ENCODE measurements at places on chromosomes 7 and 10.

GRCh38 chr10:114879093-114879492 lies 57.5 kb downstream of the FHIP2A start:
- DNase-seq, result no peak

DNA sequence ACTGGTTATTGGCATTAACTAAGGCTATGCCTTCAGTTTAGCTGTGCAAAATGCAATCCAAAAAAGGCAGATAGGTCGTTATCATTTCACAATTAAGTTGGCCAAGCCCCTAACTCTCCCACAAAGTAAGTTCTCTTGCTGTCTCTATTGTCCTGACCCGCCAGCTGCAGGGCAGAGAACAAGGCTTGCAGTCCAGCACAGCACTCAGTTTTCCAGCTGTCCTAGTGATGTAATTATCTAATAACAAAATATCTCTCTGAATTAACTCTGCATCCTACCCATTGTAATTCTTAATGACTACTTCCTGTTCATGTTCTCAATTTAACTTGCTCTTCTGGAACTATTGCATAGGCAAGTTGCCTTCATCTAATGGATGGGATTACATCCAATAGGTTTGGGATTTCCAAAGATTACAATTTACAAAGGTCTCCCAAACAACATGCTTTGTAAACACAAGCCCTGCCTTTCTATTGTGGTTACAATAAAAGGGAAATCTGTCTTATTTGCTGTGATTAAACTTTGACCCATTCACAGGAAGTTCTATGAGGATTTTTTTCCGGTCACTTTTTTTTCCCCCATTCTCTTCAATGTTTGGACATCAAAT lies 55.2 kb downstream of the CDK6 start:
- no peak for DNase-seq

- no peak for DNase-seq
Measured at GRCh38 chr7:41788556-41788955, 85.7 kb upstream of the INHBA start.

GRCh38 chr7:2962865-2963264 lies 80.8 kb downstream of the CARD11 start:
- DNase-seq, result no peak

DNA sequence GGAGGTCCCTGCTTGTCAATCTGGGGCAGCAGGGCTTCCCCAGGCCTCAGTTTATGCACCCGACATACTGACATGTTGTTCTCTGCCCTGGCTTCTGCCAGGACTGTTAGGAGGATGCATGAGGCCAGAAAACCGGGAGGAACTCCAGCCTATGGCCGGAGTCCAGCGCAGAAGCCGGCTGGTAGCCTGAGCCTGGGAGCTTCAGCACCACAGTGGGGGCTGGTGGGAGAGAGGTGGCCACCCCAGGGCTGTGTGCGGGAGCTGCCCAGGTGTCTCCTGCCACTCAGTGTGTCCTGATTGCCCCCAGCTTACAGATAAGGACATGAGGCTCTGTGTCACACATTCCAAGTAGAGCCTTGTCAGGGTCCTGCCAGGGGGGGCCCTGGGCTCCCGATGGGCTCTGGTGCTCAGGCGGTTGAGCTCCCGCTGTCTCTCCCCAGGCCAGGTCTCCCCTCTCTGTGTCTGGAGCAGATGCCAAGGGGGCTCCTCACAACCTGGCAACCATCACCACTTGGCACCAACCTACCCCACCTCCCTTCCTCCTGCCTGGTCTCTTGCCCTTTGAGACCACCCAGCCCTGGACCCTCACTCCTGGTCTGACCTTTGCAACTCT lies 32.3 kb downstream of the PPIF start:
- no peak for DNase-seq

GRCh38 chr10:102665904-102666509 lies 21.7 kb downstream of the TRIM8 start:
- DNase-seq, result no peak

- DNase-seq, result no peak
Measured at GRCh38 chr10:1376384-1376945, 320.3 kb downstream of the WDR37 start.

DNA sequence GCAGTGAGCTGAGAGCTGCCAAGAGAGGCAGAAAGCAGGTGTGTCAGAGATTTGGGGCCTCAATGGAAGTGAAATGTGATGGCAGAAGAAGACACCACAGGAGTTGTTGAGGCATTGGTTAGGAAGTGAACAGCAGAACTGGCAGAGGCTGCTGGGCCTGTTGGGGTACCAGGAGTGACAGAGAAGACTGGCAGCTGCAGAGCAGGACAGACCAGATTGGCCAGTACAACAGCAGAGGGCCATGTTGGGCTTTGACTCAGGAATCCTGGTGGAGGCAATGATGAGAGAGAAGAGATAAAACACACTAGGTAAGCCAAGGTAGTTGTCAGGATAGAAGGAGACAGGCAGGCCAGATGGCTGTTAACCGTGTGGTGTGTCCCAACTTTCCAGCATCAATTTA lies 19.9 kb upstream of the HERPUD2 start:
- no peak for DNase-seq

- DNase-seq, result no peak
Measured at GRCh38 chr7:2109251-2109872, 123.4 kb downstream of the MAD1L1 start.

- DNase-seq, result peak; percentile 25
Measured at GRCh38 chr10:58781873-58782488, 269.3 kb downstream of the BICC1 start.

DNA sequence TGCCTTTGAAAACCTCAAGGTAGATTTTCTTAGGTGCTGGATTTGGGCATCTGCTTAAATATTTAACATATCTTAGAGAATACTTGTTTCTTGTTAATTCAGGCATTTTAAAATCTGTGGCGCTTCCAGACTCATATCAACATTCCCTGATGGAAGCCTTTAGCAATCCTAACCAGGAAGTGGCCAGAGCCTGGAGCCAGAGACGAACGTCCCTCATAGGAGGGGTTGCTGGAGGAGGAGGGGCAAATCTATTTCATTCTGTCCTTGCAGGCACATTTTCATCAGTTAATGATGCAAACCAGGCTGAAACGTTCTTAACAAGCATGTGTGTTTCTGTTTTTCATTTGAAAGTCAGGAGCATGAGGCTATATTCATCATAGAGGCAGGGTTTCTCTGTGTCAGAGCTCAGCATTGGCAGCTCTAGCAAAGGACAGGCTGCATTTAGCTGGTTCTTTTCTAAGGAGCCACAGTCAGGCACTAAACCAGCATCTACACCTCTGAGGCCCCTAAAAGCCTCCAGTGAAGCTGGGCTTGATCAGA lies 17.8 kb upstream of the IFIT2 start:
- no peak for DNase-seq

GRCh38 chr7:77823787-77824186 lies 25.2 kb downstream of the PHTF2 start:
- DNase-seq, result no peak

DNA sequence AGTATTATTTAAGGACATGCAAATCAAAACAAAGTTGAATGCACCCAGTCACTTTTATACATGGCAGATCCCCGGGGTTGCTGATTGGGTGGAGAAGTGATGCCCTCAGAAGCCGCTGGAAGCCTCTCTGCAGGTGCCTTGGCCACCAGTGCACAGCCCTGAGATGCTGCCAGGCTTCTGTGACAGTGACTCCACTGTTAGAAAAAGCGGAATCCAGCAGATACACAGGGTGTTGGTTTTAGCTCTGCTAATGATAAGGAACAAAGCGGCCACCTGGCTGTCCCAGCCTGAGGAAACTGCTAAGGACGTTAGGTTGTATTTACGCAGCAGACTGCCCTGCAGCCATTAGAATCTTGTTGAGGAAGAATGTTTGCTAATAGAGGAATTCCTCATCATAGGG lies 47.5 kb downstream of the JAKMIP3 start:
- no peak for DNase-seq
